ENCODE measurements at places on chromosomes 4 and X.

GRCh38 chr4:149443537-149443936, 372.1 kb downstream of the IQCM start:
- DNase-seq = no peak

DNA sequence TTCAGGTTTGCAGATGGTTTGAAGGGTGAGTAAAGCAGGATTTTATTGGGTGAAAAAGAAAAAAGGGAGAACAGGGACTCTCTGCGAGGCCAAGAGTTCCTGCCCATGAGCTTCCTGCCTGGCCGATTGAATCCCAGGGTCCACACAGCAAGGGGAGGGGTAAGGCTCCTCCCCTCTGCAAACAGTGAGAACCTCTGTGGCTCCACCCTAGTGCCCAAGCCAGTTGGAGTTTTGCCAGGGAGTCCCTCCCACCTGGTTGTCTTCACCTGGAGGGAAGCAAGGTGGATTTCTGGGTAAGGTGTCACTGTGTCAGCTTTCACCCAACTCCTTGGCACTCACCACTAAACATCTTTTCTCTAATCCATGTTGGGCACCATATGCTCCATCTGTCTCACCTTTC, 70.9 kb downstream of the PDHA2 start:
- no peak for DNase-seq

- DNase-seq = peak; percentile 62
These were observed 5.0 kb downstream of the CENPU start for GRCh38 chr4:184728858-184729257.

DNA sequence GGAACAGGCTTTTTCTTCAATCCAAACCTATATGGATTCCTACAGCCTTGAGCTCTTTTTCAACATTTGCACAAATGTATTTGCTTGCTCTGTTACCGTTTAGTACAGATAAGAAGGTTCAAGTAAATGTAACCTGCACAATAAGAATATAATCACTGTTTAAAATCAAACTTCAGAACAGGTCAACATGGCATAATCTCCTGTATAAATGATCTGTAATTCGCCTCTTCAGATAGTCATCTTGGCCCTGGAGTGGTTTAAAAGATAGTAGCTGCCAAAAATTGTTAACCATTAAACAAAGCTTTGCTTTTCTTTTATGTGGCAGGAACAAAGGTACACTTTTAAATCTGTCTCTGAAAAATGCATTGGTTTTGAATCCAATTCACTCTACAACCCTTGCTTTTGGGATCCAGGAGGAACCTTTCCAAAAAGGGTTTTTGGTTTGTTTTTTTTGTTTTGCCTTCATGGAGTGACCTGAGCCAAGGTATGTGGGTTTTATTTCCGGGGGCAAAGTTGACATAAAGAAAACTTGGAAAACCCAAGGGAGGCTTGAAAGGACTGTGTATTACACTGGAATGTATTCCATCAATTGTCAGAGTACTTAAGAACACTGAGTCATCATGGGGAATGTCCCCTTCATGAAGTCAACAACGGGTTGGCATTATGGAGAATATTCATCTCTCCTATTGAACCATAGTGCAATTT, 210.4 kb upstream of the HCCS start:
- DNase-seq = peak; percentile 17

DNA sequence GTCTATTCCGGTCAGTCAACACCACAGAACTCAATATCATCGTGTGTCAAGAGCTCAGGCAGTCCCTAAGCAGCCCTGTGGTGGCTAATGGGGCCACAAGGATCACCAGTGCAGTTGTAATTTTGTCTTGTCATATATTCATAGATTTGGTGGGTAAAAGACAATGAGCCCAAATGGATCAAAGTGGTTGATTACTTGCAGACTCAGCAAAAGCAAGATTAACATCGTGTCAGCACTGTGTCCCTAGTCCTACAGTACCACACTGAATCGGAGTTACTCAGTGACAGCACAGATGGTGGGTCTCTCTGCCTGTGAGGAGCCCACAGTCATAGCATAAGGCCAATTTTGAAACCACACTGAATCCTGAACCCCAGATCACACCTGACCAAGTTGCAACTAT, 8.7 kb downstream of the XAGE5 start:
- no peak for DNase-seq

GRCh38 chr4:185711726-185712125, 100.3 kb downstream of the SORBS2 start:
- no peak for DNase-seq

DNA sequence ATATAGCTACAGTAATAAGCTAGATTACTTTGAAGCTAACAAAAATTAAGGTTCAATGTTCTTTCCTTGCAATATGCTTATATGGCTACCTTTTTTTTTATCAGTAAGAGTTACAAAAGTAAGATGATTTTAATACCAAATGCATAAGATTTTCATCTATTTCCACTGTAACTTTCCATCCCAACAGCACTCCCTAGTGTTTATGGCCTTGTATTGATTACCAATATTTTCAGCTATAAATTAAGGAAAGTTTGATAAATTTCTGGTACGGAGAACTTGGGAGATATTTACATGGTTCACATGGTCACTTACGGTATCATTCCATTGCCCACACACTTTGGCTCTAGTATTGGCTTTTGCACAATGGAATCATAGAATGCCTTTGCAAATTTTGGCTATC, 448.9 kb upstream of the PABPC4L start:
- DNase-seq = no peak

DNA sequence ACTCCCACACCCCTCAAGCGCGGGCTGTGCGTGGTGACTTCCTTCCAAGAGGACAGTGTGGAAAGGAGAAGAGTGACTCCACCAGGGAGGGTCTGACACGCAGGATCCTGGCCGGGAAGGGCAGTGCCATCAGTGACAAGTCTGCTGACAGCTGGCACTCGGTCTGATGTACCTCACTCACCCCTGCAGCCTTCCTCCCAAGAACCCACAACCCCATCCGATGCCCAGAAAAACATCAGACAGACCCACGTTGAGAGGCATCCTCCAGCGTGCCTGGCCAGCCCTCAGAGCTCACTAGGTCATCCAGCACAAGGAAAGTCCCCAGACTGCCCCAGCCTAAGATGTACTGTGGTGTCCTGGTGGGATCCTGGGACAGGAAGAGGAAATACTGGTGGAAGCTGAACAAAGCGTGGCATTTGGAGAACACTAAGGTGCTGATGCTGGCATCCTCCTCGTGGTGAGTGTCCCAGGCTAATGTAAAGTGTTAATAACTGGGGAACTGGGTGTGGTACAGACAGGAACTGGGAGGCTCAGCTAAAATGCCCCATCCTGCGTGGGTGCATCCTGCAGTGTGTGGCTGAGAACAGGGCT, 200.0 kb upstream of the PSAPL1 start:
- no peak for DNase-seq

- DNase-seq = no peak
These were observed 694.2 kb upstream of the TENM3 start for GRCh38 chr4:181548873-181549575.

GRCh38 chr4:145815626-145816025, 123.0 kb downstream of the ZNF827 start:
- no peak for DNase-seq

DNA sequence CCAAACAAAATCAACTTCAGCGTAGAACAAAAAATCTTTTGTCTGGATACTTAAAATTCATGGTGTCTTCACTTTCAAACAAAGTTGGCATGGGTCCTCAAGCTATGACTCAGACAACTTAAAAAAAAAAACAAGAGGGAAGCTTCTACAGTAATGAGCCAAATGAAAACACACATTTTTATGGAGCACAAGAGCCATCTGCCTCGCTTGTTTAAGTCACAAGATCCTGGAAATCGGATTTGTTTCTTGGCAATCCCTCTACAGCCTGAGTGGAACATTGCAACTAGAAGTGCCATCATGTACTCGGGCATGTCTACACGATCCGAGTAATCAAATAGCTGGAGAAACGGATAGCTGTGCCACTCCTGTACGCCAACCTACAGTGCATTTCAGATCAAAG, 22.6 kb downstream of the LAMP2 start:
- no peak for DNase-seq

DNA sequence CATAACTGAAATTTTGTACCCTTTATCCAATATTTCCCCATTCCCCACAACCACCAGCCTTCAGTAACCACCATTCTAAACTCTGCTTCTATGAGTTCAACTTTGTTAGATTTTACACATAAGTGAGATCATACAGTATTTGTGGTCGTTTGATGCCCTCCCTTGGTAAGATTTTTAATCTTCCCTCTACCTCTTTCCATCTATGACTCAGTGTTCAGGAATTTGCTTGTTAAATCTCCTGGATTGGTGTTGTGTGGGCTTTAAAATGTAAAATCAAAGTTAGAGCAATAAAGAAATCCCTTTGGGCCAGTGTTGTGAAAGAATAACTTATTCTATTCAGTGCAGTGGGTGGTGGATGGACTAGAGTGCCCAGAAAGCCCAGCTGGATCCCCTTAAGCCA, 37.4 kb downstream of the SLC16A2 start:
- DNase-seq = no peak

DNA sequence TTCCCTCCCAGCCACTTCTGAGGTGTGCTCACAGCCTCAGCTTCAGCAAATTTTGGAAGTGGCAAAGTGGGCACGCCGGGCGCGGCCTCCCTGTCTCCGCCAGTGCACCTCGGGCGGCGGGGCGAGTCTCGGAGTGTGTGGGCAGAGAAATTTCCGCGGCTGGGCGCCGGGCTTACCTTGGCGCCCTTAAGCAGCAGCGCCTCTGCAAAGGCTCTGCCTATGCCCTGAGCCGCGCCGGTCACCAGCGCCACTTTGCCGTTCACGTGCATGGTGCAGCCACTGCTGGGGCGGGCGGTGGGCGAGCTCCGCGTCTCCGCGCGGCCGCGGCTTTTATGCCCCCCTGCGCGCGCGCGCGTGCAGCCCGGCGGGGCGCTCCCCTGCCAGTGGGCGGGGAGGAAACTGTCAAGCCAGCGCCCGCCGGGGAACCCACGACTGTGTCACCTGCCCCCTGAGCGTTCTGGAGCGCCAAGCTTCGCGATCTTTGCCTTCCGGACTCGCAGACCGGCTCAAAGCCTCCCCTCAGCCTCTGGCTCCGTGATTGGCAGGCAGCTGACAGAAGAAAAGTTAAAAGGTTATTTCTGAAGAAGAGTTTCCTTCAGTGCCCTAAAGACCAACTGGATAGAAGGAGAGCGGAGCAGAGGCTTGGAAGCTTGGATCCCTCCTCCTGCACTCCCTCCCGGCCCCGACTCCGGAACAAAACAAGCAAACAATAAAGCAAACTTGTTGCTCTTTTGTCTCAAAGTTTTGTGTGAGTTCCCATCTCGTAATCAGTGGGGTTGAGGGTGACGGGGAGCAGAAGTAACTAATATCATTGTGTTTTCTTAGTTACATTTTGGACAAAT, at the start of gene HPGD:
TSS of gene HPGD (minus strand) at position 306 of the 842 bp plus-strand sequence. CDS start at position 269, 37 bp downstream.
- no peak for DNase-seq

GRCh38 chrX:24877288-24877664, 138.5 kb downstream of the ARX start:
- DNase-seq = no peak

GRCh38 chrX:42496239-42496638, 281.7 kb downstream of the PPP1R2C start:
- DNase-seq = no peak

DNA sequence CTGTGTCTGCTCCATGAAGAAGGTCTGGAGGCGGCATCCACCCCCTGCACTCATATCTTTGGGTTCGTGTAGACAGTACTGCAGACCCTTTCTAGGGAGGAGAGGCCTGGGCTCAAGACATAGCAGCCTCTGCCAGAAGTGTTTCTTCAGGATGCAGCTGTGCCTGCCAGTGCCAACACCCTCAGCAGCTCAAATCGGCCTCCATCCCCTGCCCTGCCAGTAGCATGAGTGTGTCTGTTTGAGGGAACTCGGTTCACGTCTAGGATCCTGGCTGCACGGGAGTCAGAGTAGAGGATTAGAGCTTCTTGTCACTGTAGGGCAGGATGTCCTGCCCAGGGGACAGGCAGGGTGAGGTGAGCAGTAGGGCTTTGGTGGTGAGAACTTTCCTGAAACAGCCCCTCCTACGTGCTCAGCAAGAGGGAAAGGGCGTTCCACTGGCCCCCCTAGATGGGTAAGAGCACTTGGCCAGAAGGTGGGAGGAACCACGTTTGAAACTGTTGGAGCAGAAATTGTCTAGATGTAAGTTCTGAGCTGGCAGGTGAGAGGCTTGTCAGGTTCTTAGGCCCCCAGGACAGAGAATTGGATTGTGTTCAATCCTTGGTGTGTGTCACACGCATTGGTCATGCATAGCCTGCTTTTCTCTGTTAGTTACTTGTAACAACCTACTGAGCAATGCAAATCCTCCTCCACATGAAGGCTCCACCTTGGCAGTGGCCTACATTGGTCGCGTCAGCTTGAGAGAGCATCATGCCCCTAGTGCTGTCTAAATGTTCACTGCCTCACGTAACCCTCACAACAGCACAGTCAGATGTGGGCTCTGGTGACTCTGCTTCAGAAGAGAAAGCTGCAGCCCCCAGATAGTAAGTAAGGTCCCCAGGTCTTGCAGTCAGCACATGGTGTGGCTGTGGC, 25.8 kb upstream of the FAM193A start:
- no peak for DNase-seq

DNA sequence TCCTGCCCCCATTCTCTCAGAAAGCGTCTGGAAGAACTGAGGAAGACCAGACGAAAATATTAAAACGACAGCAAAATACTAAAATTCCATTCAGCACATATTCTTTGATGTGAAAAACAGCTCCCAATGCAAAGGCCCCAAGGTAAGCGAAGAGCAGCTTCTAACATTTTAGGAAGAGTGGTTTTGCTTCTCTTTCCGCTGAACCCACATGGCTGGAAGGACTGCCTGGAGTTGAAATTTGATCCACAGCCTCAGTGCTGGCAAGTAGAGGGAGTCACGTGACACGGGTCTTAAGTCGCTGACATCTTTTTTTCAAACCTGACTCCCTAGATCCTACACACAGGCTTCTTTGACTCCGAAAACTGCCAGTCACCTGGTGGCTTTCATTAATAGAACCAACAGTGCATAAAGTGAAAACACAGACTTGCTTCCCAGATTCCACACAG, at the start of gene FAM13A:
TSS of gene FAM13A (minus strand) at position 233 of the 446 bp plus-strand sequence. CDS start at position 12, 221 bp downstream.
- peak; percentile 81 for DNase-seq

DNA sequence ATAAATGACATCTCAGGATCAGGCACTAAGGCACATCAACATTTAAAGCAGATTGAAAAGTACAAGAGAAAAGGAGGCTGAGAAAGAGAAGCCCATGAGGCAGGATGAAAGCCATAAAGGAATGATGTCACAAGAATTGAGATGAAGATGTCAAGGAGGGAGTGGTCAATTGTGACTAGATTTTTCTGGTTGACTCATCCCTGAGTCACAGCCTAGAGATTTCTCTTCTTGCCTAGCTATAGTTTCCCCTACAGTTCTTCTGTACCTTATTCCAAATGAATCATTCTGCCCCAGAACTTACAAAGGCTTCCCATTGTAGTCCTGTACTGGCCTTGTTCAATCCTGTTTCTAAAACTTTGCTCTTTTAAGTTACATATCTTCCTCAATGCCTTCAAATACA, 3.4 kb upstream of the USP53 start:
- no peak for DNase-seq

GRCh38 chr4:76147454-76148141, 599 bp downstream of the NUP54 start:
- peak; percentile 17 for DNase-seq
